ENCODE measurements at places on chromosomes 3 and 15.

GRCh38 chr3:136624371-136624770 lies 127.8 kb downstream of the STAG1 start:
- no peak for DNase-seq

DNA sequence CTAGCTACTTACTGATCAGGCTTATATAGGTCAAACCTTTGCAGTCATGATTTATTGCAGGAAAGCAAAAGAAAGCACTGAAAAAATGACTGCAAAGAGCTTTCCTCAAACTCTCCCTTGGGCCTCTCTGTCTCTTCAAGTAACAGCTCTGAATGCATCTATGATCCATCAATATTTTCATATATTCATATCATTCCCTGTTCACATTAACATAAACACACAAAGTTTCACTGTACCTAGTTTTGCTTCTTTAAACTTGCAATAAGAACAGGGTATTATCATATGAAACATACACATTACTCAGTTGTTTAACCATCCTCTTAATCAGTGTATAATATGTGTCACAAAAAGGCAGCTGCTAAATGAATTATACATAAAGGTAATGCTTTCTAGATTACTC lies 107.9 kb upstream of the ARL6 start:
- no peak for DNase-seq

DNA sequence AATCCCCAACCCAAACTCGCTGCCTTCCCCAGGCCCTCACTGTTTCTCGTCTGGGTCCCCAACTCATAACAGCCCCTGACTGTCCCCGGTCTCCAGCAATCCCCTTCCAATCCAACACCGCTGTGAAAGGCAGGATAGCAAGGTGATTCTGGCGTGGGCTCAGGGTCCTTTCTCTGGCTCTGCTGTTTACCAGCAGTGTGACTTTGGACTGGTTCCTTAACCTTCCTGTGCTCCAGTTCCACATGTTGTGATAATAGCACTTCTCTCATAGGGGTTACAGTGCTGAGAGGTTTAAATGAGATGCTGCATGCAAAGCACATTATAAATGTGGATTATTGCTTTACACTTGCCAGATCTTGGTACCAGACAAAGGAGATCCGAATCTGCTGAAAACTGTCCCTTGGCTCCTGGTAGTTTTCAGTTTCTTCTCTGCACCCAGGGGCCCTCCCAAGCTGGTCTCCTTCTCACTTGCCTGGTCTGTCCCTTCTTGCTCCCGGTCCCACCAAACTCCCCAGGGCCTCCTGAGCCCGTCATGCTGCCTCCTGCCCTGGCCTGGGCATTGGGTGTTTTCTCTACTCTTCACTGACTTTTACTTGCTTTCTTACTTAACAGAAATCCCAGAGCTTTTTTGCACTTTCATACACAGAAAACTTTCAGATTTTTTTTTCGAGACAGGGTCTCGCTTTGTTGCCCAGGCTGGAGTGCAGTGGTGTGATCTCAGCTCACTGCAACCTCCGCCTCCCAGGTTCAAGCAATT lies 26.8 kb upstream of the CYP11A1 start:
- no peak for DNase-seq

- DNase-seq = no peak
These were observed 62.2 kb downstream of the HES1 start for GRCh38 chr3:194197981-194198695.

- no peak for DNase-seq
These were observed 45.2 kb upstream of the SYNPR start for GRCh38 chr3:63232764-63233396.

All from activated CD4-positive, alpha-beta T cell treated with anti-CD3 and anti-CD28 coated beads for 4 hours (primary cell).